BJ (cell line): ENCODE measurements at places on chromosomes 4 and X.

GRCh38 chr4:124017185-124017785 is 620.7 kb downstream of the SPRY1 start:
- DNase-seq: no peak

DNA sequence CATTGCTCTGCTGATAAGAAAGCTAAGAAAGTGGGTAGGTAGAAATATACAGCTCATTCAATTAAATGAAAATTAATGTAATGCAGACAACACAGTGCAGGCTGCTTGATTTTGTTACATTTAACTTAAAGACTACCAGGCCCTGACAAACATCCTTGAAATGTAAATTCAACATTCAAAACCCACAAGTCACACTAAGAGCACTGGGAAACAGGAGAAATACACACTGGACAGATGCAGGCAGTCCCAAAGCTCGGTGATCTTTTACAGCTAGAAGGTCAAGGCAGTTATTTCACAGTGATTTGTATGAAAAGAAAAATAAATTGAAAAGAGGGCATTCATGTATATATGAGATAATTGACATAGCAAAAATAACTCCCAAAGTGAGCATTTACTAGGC is 94.3 kb upstream of the PLAC1 start:
- no peak for DNase-seq

- no peak for DNase-seq
These were observed 2.5 kb downstream of the FAM50A start for GRCh38 chrX:154446430-154446829.

GRCh38 chrX:124232523-124233201 is 99.8 kb upstream of the TEX13D start:
- no peak for DNase-seq
